NCI-H526 (cell line): ENCODE measurements at places on chromosomes 2 and 18.

- DNase-seq: no peak
Observed at GRCh38 chr2:240069829-240070228, 16.5 kb upstream of the OR6B3 start.

GRCh38 chr2:70128005-70128404 lies 40.7 kb downstream of the PCBP1 start:
- no peak for DNase-seq

- no peak for DNase-seq
Observed at GRCh38 chr18:57121542-57122112, 25.3 kb upstream of the BOD1L2 start.

- DNase-seq: no peak
Observed at GRCh38 chr2:6512589-6512988, 353.1 kb downstream of the CMPK2 start.

DNA sequence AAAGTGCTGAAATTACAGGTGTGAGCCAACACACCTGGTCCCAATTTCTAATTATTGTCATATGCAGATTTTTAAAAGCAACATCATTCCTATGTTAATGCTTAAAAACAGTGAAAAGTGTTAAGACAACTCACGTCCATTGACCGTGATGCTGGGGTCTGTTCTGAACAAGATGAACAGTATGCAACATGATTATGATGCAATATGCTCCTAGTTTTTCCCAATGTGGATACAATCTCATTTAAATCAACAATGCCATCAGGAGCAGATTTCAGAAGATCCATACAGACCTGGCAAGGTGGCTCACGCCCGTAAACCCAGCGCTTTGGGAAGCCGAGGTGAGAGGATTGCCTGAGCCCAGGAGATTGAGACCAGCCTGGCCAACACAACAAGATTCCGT lies 31.5 kb downstream of the E2F6 start:
- DNase-seq: no peak

DNA sequence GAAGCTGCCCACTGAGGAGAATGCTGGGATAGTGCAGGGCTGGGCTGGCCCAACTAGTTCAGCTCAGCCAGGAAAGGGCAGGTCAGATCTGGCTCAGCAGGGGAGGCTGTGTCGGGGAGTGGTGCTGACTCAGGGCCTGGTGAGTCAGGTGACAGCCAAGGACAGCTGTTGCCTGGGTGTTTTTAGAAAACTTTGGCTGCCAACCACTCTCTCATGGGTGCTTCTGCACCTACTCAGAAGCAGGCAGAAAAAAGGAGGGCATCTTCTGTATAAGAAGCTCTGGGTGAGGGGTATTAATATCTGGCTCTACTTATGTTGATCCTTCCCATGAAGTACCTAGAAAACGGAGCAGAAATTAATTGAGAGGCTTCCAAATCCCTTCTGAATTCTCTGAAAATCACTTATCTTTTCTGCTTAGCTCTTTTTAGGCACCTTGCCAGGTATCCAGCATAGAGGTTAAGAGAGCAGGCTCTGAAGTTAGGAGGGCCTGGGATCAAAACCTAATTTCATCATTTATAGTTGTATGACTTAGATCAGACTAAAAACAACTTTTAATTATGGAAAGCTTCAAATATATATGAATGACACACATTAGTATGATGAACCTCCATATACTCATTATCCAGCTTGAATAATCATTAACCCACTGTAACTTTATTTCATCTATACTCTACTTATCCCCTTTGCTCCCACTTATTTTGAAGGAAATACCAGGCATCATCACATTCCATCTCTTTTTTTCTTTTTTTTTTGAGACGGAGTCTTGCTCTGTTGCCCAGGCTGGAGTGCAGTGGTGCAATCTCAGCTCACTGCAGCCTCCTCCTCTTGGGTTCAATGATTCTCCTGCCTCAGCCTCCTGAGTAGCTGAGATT lies 15.5 kb upstream of the RAB10 start:
- DNase-seq: no peak

- DNase-seq: no peak
Observed at GRCh38 chr2:42028571-42029148, 19.2 kb upstream of the PKDCC start.

GRCh38 chr2:36277146-36277808 lies 78.3 kb upstream of the CRIM1 start:
- DNase-seq: no peak
